ENCODE measurements at places on chromosomes 7 and 10.

- DNase-seq: no peak
Observed at GRCh38 chr7:137881607-137882260, 35.0 kb upstream of the DGKI start.

GRCh38 chr7:140674899-140675701 lies 2.4 kb downstream of the ADCK2 start:
- peak; percentile 70 for DNase-seq

- DNase-seq: no peak
Observed at GRCh38 chr7:90747516-90747915, 151.4 kb downstream of the CDK14 start.

DNA sequence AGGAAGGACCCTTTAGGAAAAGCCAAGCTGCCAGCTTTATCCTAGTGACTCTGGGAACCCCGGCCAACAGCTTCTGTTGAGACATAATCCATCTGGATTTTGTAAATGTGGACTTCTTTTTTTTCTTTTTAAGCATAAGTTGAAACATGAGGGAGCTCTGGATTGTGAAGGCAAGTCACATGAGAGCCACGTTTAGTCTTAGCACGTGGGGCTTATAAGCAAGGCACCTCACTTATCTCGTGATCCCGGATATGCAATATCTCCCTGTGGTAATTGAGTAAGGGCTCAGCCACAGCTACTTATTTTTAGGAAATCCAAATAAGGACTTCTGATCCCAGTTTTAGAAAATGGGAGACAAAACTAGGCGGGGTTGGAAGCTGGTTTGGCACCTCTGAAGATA lies 111.2 kb upstream of the PTN start:
- no peak for DNase-seq

GRCh38 chr7:156175003-156175402 lies 362.7 kb upstream of the SHH start:
- DNase-seq: no peak

DNA sequence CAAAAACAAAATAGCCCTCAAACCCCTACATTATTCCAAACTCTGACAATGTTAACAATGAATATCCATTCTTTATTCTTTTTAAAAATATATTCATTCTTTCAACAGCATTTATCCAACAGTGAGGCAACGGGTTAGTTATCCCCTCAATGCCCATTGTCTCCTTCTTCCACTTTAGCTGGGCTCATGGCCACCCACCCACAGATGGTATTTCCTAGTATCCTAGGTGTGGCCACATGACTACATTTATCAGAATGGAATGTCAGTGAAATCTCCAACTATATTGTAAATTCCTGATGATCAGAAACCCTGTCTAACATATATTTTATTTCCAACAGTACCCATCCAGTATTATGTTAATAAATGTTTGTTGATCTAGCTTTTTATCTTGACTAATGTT lies 13.6 kb downstream of the HOXA1 start:
- no peak for DNase-seq

- no peak for DNase-seq
Observed at GRCh38 chr10:71978476-71978875, 14.3 kb downstream of the CHST3 start.

DNA sequence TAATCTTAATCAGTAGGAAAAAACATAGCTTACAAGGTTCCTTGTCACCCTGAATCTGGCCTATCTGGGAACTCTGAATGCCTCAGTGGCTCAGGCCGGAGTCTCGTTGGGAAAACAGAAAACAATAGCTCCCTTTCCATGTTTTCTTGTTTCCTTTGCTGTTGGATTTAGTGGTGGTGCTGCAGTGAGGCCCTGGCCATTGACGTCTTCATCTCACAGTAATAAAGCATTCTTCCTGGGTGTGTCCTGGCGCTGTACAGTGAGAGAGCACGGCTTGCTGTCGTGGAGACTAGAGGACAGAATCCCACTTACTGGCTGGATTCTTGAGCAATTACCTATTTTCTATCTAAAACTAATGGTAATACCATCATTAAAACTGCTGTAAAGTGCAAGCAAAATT lies 1.3 kb upstream of the SPOCK2 start:
- DNase-seq: no peak

DNA sequence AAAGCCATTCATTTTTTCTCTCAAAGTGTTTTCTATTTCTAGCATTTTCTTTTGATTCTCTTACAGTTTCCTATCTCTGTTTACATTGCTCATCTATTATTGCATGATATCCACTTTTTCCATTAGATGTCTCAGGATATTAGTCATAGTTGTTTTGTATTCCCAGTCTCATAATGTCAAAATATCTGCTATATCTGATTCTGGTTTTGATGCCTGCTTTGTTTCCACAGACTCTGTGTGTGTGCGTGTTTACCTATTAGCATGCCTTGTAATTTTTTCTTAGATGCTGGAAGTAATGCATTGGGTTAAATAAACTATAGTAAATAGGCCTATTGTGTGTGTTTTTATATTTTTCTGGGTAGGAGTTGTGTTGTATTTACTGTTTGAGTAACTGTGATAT lies 1126.3 kb downstream of the SORCS1 start:
- DNase-seq: no peak

- DNase-seq: no peak
Observed at GRCh38 chr10:58065529-58065815, 202.2 kb downstream of the IPMK start.

DNA sequence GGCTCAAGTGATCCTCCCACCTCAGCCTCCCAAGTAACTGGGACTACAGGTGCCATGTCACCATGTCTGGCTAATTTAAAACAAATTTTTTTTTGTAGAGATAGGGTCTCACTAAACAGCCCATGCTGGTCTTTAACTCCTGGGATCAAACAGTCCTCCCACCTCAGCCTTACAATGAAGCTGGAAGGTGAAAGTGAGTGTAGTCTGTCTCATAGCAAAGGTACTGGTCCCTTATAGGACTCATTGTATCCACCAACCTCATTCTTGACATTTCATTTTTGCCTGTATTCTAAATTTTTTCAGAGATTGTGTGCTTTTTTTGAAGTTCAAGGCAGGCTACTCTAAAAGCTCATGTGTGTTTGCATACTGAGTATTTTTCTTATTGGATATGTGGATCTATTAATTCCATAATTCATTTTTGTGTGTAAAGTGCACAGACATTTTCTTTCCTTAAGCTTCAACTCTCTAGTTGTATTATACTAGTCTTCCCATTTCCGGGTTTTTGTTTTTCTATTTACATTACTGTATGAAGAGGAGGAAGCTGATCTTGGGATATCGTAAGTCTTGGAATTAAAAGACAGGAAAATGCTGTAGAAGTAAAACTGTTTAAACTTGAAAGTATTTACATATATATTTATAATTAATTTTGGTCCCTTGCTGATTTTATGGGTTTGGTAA lies 13.3 kb downstream of the KMT2E start:
- DNase-seq: no peak

GRCh38 chr10:17905491-17905890 lies 46.2 kb upstream of the SLC39A12 start:
- DNase-seq: no peak

- DNase-seq: no peak
Observed at GRCh38 chr10:69004821-69005220, 16.2 kb downstream of the KIFBP start.

DNA sequence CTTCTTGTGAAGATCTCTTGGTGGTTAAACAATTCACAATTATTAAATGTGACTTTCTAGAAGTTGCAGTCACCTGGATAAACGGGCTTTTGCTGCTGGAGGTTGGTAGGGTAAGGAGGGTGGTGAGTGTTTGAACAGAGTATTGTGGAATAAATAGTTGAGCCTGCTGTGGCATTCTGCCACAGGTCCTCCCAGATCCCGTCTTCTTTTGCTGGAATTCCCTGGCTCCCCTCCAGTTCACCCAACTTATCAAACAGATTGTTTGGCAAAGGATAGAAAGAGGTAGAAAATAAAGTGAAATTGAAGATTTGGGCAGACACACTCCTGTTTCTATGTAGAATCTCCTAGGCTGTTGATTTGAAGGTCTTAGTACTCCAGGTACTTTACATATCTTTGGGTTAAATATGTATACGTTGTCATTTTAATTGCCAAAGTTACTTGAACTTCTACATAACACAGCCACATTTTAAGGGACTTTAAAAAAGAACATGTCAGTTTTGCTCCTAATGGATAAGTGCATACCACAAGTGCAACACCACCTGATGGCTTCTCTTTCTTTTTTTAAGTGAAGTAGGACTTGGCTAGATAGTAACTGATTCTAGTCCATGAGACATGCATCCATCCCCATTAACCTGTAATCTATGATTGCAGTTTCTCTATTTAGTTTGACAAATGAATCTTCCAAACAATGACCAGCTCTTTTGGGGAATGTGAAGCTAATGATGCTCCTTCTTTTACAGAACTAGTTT lies 83.0 kb downstream of the ARL4A start:
- DNase-seq: no peak

GRCh38 chr7:111090846-111091245 lies at the start of gene LRRN3:
Gene LRRN3 (plus strand): TSS chr7:111091127. CDS start chr7:111122773, 31,646 bp downstream.
- DNase-seq: peak; percentile 74

- DNase-seq: no peak
Observed at GRCh38 chr7:132403465-132404110, 172.7 kb downstream of the PLXNA4 start.

DNA sequence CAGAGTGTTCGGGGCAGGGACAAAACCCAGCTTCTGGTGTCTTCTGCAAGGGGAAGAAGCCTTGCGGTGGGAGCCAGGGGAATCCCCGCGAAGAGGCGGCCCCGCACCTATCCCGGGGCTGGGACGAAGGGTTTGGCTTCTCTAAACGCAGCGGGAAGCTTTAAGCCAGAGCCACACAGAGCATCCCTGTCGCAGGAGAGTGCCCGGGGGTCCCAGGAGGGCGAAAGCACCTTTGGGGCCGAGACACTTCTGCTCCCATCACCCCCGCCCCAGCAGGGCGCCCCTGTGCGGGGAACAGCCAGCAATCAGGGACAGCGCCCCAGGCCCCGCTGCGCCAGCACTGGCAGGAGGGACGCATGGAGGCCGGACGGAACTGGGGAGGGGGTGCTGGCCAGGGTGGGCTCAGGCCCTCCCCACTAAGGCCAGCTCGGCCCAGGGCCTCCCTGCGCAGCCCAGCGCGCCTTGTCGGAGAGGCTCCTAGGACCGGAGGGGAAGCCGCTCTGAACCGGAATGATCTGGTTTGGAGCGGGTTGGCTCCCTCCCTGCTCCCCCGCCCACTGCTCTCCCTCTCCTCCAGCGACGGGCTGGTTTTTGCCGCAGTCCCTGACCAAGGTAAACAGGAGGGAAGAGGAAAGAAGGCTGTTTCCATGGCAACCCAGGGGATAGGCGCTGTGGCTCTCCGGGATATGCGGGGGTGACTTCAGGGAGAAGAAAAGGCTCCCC lies 63.9 kb downstream of the TMEM209 start:
- peak; percentile 74 for DNase-seq

- DNase-seq: no peak
Observed at GRCh38 chr10:61751599-61751998, 88.9 kb downstream of the CABCOCO1 start.

- no peak for DNase-seq
Observed at GRCh38 chr7:117068511-117069145, 115.3 kb downstream of the ST7 start.

GRCh38 chr7:68787566-68787965 lies 810.7 kb upstream of the AUTS2 start:
- DNase-seq: no peak

DNA sequence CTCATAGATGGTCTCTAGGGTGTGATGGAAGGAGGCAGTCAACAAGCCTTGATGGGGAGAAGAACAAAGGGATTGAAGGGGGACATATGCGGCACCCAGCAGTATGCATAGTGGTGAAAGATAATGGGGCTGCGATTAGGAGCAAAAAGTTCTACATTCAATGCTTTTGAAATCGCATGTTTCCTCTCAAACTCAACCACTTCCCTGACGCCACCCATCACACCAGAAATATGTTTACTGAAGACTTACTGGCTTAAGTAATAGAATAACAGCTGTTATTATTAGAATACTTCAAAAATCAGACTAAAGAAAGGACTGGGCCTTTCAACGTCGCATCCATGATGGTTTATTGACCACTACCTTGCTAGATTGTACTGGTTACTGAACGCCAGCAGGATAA lies 31.5 kb downstream of the MKRN1 start:
- DNase-seq: no peak

Data from adrenal gland (tissue), 19 donors.